ENCODE measurements at places on chromosomes 11 and 22. TPM values are rescaled to one million over a fixed set of nuclear protein-coding genes. Genes with fewer than 3 reads are reported as not detected.
A peak's percentile ranks its signal among the peaks of the same experiment; 100 is the strongest.

Gene RASD2
- 2.9 TPM for total RNA-seq

Gene PRDM11
- 20.7 TPM for total RNA-seq

GRCh38 chr22:37581504-37581903 lies 1.6 kb upstream of the LGALS2 start:
- DNase-seq, result peak; percentile 79
- peaks cover 3% of the 10 kb centered on the region for H3K4me1 ChIP-seq
- no peak overlapping the region for H3K27ac ChIP-seq
- no peaks in the 10 kb centered on the region for H3K27me3 ChIP-seq

DNA sequence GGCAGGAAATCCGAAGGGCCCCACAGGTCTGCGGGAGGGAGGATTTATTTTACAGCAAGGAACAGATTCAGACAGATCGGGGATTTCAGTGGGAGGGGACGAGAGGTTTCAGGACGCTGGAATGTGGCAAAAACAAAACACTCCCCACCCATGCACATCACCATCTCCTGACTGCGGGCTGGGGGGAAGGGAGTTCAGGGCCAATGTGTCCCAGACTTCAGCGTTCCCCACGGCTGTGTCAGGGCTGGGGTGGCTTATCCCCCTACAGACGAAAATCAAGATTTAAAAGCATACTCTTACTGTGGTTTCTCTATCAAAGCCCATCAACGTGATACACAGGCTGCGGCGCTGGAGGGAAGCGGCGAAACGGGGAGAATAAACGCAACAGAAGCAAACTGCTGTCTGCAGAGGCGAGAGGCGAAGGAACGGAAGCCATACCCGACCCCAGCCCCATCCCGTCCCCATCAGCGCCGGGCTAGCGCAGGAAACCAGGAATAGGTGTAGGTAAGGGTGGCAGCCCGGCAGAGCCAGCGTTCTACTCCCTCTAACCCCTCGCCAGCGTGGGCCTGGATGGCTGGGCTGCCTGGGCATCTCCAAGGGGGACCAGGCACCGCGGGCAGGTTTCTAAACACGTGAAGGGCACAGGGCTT lies 2.7 kb downstream of the TENM4 start:
- H3K36me3 ChIP-seq, result no peaks in the 10 kb centered on the region
- H3K27ac ChIP-seq, result peak overlapping the region; percentile 70
- H3K27me3 ChIP-seq, result peaks cover 48% of the 10 kb centered on the region
- DNase-seq, result peak; percentile 45
- H3K4me1 ChIP-seq, result peaks cover 36% of the 10 kb centered on the region

GRCh38 chr11:46554213-46555147 lies 39.3 kb downstream of the AMBRA1 start:
- DNase-seq, result peak; percentile 29
- H3K4me1 ChIP-seq, result no peaks in the 10 kb centered on the region
- H3K27me3 ChIP-seq, result no peaks in the 10 kb centered on the region
- no peak overlapping the region for H3K27ac ChIP-seq
- H3K4me3 ChIP-seq, result no peak overlapping the region

Data from muscle of leg (tissue), 16 donors.